ENCODE measurements at places on chromosomes 4 and X.

DNA sequence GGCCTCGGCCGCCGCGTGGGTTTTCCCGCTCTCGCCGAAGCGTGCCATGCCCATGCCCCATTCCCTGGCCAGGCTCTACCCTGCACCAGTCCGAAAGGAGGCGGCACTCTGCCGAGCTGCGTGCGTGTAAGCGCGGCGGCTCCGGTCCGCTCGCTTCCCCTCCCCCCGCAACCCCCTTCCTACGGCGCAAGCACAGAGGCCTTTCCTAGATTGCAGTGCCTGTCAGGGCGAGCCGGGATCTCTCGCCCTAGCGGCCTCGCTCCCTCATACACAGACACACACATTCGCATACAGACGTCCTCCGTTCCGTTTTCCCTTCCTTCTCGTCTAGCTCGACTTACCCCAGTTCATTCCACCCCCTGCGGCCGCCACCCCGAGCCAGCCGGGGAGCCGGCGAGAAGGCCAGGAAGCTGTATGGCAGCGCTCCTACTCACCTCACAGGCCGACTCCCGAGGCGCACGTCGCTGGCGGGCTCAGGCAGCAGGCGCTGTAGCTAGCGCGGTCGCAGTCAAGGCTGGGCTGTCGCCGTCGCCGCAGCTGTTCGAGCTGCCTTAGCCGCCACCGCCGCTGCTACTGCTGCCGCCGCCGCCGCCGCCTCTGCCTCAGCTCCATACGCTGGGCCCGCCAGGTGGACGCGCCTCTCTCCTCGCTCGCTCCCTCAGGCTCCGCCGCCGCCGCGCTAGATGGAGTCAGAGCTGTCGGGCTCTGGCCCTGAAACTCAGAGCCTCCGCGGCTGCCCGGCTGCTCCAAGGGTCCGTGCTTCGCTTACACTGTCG is 615 bp downstream of the NEXMIF start:
- DNase-seq = peak; percentile 69

DNA sequence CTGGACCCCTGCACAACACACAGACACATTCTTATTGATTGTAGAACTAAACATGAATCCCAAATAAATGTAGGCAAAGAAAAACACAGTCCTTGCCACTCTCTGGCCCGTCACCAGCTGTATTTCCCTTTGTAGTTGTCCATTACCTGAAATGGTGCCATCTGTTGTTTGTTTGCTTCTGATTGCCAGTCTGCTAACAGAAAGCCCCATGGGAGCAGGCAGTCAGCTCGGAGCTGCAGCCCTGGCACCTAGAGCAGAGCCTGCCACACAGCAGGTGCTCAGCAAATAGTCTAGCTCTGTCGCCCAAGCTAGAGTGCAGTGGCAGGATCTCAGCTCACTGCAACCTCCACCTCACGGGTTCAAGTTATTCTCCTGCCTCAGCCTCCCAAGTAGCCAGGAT is 28.9 kb downstream of the CPLX1 start:
- no peak for DNase-seq

DNA sequence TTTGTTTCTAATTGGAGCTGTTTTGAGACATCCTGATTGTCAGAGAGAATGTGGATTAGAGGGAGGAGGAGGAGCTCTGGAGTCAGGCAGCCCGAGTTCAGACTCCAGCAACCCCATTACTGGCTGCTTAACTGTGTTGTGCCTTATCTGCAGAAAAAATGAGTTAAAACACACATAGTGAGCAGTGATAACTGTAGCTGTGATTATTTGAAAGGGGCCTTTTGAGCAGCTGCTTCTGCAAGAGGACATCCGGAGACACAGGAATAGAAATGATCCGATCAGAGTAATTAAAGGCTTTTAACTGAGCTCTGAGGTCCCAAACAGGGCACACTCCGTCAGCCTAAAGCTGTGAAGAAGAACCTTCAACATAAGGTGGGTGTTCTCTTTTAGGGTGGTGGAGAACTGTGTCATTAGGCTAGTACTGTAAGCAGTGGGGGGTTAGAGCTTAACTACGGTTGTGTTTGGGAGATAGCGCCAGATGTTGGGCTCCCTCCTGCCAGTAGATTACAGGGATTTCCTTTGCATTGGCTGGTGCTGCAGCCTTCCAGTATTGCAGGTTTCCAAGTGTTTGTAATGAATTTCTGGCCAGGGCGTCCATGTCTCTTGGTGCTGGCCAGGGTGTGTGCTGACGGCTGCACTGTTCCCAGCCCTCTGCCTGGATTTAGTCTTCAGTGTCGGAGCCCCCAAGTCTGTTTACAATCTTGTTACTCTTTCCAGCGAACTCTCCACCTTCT is 24.3 kb downstream of the ADD1 start:
- no peak for DNase-seq

- no peak for DNase-seq
Observed at GRCh38 chrX:47651043-47651905, 911 bp upstream of the ELK1 start.

- DNase-seq = no peak
Observed at GRCh38 chr4:47668810-47669408, 169.0 kb downstream of the CORIN start.

All from left forelimb (tissue), 1 donor.